Right renal pelvis (tissue), 4 donors: ENCODE measurements at places on chromosomes 11 and 22. TPM values are rescaled to one million over a fixed set of nuclear protein-coding genes. Genes with fewer than 3 reads are reported as not detected.

Gene FJX1
- polyA plus RNA-seq, result 20.7 TPM

DNA sequence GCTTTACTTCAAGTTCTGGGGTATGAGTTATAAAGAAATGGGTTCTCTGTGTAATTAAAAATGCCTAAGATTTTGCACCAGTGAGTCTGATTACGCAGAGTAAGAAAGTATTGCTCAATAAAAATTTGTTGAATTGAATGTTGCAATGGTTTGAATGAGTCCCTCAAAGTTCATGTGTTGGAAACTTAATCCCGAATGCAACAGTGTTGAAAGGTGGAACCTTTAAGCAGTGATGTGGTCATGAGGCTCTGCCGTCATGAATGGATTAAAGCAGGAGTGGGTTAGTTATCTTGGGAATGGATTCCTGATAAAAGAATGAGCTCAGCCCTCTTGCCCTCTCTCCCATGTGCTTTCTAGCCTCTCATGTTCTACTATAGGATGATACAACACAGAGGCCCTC, 52.6 kb upstream of the SESN3 start:
- no peak for DNase-seq

DNA sequence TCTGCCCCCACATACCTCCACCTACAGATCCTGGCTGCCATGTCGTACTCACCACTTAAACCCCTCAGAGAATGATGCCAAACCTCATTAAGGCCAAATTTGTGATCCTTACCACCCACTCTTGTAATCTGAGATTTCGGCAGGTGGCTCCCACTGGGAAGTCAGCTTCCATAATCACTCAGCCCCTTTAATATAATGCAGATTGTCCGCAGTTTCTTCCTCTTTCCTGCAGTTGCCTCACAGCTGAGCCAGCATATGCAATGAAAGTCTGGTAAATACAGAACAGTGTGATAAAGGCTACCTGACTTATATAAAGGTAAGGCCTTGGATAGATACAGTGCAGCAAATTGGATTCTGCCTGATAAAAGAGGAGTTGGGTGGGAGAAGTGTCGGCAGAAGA, 515.2 kb upstream of the TENM4 start:
- DNase-seq, result no peak

Gene BCO2
- 4.3 TPM for polyA plus RNA-seq

DNA sequence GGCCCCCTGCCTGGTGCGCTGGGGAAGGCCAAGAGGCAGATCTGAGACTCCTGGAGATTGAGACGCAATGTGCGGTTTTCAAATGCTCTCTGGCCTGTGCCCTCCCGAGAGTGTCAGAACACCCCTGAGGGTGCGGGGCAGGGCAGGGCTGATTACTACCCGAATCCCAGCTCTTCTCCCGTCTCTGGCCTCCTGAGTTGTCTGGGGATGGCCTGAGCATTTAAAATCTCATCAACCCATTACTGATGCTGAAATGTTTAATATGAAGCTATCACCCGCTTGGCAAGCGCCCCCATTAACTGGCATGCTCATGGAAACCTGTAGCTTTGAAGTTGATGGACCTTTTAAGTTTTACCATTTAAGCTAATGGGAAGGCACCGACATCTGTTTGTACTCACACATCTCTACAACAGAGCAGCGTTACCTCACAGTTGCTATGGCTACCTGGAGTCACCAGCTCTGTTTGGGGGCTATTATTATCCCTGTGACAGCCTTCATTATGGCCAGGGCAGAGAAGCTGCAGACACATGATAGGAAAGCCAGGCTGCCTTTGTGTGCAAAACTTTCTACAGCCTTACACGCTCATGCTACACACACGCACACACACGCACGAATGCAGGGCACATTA, 3.6 kb upstream of the MB start:
- DNase-seq, result no peak

GRCh38 chr11:83371489-83371888, 85.3 kb upstream of the CCDC90B start:
- DNase-seq, result no peak

DNA sequence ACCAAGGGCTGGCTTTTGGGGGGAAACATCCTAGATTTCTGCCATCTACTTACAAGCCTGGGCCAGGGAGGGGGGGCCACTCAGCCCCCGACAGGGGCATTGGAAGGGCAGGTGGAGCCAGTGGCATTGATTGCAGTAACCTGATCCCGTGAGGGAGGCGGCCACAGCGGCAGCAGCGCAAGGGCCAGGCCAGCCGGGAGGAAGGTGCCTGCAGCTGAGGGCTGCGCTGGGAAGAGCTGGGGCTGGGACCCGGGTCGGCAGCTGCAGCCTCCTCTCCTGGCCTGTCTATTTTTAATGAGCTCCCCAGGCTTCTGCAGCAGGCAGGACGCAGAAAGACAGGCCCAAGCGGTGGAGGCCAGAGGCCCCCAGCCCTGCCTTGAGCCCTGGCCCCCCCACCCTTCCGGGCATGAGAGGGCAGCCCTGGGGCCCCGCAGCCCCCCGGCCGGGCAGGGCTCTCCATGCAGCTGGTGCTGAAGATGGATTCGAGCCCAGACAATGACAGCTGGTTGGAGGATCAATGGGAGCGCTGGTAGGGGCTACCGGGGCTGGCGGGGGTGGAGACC, 10.6 kb downstream of the FREY1 start:
- no peak for DNase-seq

DNA sequence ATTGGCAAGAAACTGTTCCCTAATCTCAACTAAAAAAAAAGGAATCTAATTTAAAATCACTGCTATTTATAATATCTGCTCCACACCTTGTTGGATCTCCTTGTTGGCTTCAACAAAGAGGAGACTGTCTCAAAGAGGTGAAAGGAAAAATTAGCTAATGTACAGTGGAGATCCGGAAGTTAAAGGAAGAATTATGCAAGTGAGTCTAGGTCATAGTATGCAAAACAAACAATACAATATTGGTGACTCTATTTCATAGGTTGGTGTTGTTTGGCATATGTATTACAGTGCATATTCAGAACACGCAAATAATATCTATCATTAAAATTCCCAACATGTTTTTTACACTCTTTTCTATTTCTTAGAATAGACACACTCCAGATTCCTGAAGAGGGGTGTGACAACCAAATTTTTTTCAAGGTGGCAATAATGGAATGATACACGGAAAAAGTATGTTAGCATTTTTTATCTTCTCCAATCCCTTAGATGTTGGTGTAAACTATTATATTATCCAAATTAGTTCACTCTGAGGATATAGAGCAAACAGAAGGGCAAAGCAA, 685.3 kb downstream of the KCNA4 start:
- no peak for DNase-seq

Gene PTGDR2
- polyA plus RNA-seq, result 0.26 TPM

Gene P2RX6
- polyA plus RNA-seq, result 1.5 TPM

Gene IFTAP
- polyA plus RNA-seq, result 54.8 TPM

Gene HEPHL1
- polyA plus RNA-seq, result 0.16 TPM

Gene BET1L
- polyA plus RNA-seq, result 49.5 TPM

- DNase-seq, result no peak
These were observed 78.0 kb downstream of the RCN1 start for GRCh38 chr11:32168924-32169323.

- DNase-seq, result no peak
These were observed 5.1 kb downstream of the FAM118A start for GRCh38 chr22:45314786-45315185.
